Activated T-helper 17 cell treated with anti-CD3 and anti-CD28 coated beads, Interleukin-2, amount 50 U/mL, for 72 hours (primary cell): ENCODE measurements at places on chromosomes 3 and 15. TPM values are rescaled to one million over a fixed set of nuclear protein-coding genes. Genes with fewer than 3 reads are reported as not detected.

The ARGFX gene
- total RNA-seq: not detected

The TMEM115 gene
- 14.3 TPM for total RNA-seq

The PAQR9 gene
- not detected for total RNA-seq

The CSPG4 gene
- 0.02 TPM for total RNA-seq

GRCh38 chr3:194637066-194637465 lies 3.8 kb upstream of the TMEM44 start:
- ATAC-seq: no peak

GRCh38 chr3:106552351-106553043 lies 683.7 kb upstream of the CBLB start:
- no peak for ATAC-seq

DNA sequence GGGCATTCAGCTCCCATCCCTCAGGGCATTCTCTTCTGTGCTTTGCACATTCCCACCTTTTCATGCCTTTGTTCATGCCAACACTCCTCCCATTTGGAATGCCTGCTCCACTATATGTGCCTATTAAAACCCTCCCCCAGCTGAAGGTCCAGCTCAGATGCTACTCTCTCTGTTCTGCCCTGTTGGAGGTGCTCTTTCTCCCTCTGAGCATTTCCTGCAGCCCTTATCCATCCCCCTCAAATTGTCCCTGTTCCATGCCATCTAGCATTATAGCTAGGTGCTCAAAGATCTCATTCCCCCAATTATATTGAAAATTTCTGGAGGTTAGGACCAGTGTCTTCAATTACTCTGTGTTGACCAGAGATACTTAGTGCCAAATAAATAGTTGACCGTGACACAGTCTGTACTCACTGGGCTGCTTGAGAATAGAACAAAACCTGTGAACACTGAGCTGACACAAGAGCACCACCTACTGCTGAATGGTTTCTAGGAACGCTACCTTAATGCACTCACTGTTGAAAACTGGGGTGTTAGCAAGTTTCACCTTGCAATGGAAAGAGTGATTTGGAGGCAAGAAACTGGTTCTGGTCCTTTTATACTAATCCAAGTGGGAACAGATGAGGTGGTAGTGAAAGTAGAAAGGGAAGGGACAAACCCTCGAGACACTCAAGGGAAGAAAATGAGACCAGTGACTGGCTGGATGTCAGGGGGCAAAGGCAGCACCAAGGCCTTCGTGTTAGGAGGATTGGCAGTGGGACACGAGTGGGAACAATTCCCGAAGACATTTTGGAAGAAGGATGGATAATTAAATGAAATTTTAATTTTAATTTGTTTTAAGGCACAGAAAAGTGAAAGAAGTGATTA lies 289.8 kb upstream of the ROPN1 start:
- ATAC-seq: peak; percentile 29

GRCh38 chr3:73569246-73569760 lies 55.4 kb downstream of the PDZRN3 start:
- no peak for ATAC-seq

DNA sequence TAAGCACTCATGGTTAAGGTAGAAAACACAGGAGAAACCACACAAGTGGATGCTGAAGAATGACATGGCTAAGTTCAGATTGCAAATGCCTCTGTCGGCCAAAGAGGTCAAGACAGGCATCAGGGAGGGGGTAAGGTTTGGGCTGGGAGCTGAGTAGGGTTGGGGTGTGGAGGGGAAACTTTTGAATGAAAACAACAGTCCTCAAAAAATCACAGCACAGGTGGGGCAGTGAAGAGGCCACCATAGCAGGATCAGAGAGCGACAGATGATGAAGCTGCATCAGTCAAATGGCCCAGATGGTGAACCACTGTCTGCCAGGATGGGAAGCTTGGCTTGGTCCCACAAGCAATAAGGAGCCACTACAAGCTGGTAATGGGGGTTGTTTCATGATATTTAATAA lies 74.9 kb downstream of the ADCY5 start:
- ATAC-seq: no peak

GRCh38 chr3:150104564-150104963 lies 133.9 kb upstream of the PFN2 start:
- no peak for ATAC-seq

DNA sequence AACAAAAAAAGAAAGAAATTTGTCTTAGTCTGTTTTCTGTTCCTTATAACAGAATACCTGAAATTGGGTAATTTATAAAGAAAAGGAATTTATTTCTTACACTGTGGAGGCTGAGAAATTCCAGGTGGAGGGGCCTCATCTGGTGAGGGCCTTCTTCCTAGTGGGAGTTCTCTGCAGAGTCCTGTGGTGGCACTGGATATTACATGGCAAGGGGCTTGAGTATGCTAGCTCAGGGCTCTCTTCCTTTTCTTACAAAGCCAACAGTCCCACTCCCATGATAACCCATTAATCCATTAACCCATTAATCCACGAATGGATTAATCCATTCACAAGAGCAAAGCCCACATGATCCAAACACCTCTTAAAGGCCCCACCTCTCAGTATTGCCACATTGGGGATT lies 2.9 kb upstream of the SATB1 start:
- ATAC-seq: no peak

GRCh38 chr15:39171944-39172368 lies 408.9 kb upstream of the THBS1 start:
- ATAC-seq: peak; percentile 63

DNA sequence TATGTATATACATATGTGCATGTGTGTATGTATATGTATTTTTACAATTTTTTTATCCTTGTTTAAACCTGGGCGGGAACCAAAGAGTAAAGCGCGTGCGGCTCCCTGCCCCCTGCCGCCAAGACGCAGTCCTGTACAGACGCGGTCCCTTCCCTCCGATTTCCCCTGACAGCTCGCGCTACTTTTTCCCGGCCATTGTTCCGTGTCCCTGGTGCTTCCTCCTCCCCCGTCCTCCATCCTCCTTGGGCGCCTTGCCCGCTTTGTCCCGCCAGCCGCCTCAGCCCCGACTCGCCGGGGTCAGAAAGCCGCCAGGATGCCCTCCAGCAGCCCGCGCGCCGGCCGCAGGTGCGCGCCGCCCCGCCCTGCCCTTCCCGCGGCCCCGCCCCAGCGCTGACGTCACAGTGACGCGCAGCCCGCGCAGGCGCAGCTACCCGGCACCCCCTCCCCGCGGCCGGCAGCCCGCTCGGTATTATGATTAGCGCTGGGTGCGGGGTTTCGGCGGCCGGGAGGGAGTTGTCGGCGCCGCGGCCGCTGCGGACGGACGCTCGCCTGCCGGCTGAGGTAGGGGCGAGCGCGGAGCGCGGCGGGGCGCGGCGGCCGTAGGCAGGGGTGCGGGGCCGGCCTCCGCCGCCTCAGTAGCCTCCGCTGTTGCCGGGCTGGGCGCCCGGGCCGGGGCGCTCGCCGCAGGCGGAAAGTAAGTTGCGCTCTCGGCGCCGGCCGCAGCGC lies at the start of gene SNRK:
SNRK (plus strand) TSS at position 426 of the 726 bp plus-strand sequence. CDS start 16,664 bp downstream, outside the sequence.
- ATAC-seq: peak; percentile 87

- ATAC-seq: peak; percentile 41
Measured at GRCh38 chr15:56244038-56244810, 545 bp upstream of the RFX7 start.

GRCh38 chr3:152413240-152413639 lies 144.5 kb downstream of the MBNL1 start:
- peak; percentile 29 for ATAC-seq

DNA sequence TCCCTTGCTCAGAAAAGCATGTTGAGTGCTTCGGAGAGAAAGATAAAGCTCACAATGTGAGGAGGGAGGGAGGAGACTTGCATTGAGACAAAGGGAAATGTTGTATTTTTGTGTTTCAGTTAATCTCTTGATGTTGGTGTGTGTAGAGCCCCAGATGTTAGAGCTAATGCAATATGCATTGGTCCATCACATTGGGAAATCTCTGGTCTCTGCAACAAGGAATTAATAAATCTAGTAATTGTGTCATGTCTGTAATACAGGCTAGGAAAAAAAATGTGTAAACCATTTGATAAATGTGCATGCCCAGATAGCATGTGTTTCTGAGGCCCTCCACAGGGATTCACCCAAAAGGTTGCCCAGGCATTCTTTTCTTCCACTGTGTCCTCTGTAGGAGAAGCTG lies 230.4 kb upstream of the KCNH8 start:
- ATAC-seq: no peak

DNA sequence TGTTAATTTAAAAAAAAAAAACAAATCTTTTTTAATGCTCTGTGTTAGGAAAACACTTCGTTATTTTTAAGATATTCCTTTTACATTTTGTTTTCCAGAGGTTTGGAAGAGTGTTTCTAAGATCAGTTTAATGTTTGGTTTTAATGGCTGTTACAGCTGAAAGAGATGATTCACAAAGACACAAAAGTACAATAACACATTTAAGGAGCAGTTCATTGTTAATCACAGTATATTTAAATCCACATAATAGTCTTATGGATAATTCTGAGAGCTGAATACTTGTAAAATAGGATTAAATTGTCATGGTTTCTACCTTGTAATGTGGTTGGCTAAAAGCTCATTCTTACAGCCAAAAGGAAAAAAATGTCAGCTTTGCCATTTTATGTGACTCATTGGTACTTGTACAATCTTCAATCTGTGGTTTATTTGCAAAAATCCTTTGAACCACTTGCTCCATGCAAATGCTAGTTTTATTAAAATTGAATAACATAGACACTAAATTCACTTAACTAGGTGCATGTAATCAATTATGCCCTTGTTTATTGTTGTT lies 426.4 kb downstream of the NLGN1 start:
- no peak for ATAC-seq

DNA sequence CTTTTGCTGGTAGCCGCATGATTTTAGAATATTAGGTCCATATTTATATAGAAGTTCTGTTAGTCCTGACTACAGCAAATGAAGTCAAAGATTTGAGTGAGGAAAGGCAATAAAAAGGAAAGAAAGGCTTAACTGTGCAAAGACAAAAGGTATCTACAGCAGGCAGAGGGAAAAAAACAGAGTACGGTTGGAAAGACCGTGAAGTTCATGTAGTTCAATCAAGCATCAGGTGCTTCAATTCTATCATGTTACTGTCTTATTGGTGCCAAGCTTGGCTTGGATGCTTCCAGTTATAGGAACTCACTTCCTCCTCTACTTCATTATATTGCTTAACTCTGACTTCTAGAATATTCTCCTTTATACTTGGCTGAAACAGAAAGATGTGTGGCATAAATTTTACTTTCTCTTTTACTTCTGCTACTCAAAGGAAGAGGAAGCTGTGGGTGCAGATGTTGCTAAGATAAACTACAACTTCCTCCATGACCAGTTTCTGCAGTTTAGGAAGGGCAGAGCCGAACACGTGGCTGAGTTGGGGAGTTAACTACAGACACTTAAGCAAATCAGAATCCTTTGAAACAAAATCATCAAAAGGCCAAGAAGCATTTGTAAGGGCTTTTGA lies 72.6 kb upstream of the ZBED2 start:
- ATAC-seq: peak; percentile 89
